ENCODE measurements at places on chromosomes 13 and 19. TPM values are rescaled to one million over a fixed set of nuclear protein-coding genes. Genes with fewer than 3 reads are reported as not detected.

TBXA2R gene
- 0.92 TPM for total RNA-seq

C19orf73 gene
- 1.0 TPM for total RNA-seq

DNA sequence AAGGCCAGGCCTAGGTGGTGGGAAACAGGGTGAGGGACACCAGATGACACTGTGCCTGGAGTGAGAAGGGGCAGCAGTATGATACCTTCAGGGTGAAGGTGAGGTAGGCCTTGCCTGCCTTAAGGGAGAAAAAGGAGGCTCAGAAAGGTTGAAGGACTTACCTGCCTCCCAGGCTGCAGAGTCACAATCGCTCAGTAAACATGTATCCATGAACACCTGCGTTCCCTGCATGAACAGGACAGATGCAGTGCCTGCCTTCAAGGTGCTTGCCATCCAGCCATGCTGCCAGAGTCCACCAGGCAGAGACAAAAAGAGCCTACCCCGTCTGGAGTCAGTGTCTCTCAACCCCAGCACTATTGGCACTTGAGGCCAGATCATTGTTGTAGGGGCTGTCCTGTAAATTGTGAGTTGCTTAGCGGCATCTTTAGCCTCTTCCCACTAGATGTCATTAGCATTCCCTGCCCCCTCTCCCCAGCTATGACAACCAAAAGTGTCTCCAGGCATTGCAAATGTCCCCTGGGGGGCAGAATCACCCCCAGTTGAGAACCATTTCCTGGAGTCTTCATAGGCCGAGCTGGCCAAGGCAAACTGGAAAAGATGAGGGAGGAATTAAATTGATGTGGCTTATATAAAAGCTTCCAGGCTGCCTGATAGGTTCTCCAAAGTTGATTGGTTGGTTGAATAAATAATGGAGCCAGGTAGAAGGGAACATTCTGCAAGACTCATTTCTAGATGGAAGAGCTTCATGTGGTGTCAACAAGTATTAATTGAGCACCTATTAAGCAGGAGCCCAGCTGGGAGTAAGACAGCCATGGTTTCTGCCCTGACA lies 1.7 kb downstream of the MAP3K10 start:
- H3K4me1 ChIP-seq, result peaks cover 29% of the 10 kb centered on the region
- H3K36me3 ChIP-seq, result no peaks in the 10 kb centered on the region
- H3K27me3 ChIP-seq, result no peaks in the 10 kb centered on the region

MRPL54 gene
- 78.4 TPM for total RNA-seq

All from activated CD4-positive, alpha-beta T cell treated with anti-CD3 and anti-CD28 coated beads, Interleukin-2, amount 10 ng/mL, durations not matched to agents 7 days and 5 days (primary cell).